ENCODE measurements at places on chromosomes 16 and 17.
A peak's percentile ranks its signal among the peaks of the same experiment; 100 is the strongest.

GRCh38 chr17:58337600-58338453 is 9.2 kb upstream of the TSPOAP1 start:
- DNase-seq, result peak; percentile 73

- DNase-seq, result peak; percentile 15
These were observed 16.2 kb downstream of the RPH3AL start for GRCh38 chr17:336110-337021.

DNA sequence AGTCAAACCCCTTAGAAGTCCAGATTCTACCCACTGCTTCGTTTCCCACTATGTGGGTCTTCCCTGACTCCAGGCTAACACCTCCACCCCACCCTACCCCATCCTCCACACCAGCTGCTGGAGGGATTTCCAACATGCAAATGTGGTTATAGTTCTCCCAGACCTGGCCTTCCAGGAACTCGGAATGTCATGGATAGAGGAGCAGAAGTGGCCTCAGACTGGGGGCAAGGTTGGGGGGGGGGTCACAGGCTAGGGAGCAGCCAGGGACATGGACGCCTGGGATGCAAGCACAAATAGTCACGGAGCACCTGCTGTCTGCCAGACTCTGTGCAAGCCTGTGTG is 2.0 kb downstream of the CAMKK1 start:
- no peak for DNase-seq

GRCh38 chr17:4675791-4676190 is 28.1 kb downstream of the PELP1 start:
- DNase-seq, result no peak

DNA sequence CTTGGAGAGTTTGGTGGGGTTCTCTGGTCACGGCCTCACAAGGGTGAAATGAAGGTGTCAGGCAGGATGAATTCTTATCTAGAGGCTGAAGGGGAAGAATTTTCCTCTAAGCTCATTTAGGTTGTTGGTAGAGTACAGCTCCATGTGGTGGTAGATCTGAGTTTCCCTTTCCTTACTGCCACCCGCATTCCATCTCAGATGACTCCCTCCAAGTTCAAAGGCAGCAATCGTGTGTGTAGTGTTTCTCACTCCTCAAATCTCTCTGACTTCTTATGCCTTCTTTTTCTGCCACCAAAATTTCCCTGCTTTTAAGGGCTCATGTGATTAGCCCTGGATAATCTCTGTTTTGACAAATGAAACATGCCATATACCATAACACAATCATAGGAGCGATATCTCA is 135.5 kb upstream of the MYOCD start:
- no peak for DNase-seq

- no peak for DNase-seq
These were observed at the start of gene GAST for GRCh38 chr17:41711669-41712400. TSS of gene GAST (plus strand) at chr17:41712331. CDS start at chr17:41715437, 3,106 bp downstream.

- DNase-seq, result peak; percentile 6
These were observed 3.9 kb downstream of the HS3ST3A1 start for GRCh38 chr17:13597723-13598347.

DNA sequence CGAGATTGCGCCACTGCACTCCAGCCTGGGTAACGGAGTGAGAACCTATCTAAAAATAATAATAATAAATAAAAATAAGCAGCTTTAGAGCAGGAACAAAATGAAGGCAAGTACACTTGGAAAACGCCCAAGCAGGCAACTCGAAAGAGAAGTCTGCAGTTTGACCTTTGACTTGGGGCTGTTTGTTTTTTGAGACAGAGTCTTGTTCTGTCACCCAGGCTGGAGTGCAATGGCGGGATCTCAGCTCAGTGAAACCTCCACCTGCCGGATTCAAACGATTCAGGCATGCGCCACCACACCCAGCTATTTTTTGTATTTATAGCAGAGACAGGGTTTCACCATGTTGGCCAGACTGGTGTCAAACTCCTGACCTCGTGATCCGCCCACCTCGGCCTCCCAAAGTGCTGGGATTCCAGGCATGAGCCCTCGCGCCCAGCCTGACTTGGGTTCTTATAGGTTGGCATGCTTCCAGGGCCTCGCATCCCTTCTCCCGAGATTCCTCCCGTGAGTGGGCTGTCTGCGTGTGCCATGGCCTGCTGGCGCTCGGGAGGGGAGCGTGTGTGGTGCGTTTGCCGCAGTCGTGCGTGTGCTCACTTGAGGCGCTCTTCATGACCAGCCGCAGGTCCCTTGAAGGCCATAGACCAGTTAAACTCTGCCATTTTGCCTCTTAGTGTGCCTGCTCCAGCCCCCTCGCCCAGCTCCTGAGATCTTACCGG is 18.4 kb upstream of the UBE2I start:
- no peak for DNase-seq

GRCh38 chr17:68697850-68698361 is 96.7 kb upstream of the FAM20A start:
- no peak for DNase-seq

DNA sequence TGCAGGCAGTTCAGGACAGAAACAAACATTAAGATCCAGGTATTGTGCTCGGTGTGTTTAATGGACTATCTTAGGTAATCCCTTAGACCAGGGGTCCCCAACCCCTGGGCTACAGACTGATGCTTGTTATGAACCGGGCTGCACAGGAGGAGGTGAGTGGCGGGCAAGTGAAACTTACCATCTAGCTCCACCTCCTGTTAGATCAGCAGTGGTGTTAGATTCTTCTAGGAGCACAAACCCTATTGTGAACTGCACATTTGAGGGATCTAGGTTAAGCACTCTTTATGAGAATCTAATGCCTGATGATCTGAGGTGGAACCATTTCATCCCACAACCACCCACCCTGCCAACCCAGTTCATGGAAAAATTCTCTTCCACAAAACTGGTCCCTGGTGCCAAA is 37.8 kb upstream of the ASIC2 start:
- DNase-seq, result no peak

DNA sequence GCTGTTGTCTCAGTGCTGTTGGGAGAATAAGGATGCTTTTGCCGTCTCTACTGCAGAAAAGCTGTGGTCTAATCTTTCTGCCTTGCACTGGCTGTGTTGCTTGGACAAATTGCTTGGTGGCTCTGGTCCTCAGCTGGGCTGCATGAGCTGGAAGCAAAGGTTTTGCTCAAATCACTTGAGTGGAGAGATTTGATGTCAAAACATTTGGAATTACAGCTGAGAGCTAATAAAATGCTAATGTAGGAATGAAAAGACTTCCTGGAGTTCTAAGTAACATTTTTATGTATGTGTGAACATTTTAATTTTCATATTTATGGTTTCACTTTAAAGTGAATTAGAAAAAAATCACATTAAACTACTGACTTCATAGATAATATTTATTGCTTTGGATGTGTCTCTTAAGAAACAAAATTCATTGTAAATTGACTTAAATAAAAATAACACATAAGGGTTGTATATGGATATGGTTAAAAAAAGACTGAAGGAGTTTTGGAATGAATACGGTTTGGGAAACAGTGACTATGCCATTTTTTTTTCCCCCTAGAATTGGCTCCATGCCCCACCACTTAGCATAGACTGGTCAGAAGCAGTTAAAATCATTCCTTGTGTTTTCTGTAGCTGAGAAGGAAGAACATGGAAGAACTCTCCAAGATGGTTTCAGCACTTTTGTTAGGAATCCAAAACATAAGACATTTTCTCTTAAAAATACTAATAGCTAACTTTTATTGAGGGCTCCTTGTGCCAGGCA is 39.2 kb upstream of the FAM20A start:
- DNase-seq, result no peak

DNA sequence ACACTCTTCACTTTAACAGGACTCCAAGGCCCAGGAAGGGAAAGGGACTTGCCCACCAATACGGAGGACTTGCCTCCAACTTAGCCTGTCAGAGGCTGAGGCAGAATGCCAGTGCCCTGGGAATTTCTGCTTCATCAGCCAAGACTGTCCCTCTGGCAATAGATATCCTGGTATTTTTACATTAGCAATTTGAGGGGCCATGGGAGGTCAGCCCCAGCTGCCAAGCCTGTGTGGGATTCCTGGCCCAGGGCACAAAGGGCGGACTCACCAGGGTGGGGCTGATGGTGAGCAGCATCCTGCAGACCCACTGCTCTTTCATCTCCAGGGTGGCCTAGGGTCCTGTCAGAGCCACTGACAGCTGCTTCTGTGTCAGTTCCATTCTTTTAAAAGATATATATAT is 78.3 kb upstream of the CIBAR2 start:
- DNase-seq, result no peak

DNA sequence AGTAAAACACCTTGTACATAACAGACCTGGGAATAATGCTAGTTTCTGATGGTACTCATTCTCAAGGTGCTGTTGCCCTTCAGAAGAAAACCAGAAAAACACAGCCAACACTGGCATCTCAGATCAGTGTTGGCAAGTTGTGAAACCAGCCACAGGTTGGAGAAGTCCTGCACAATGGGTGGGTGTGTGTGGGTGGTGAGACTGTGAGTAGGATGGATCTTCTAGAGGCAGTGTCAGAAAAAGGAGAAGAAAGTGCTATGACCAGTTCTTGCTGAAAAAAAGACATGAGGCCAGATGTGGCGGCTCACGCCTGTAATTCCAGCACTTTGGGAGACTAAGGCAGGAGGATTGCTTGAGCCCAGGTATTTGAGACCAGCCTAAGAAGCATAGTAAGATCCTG is 35.2 kb upstream of the SMIM36 start:
- DNase-seq, result no peak

DNA sequence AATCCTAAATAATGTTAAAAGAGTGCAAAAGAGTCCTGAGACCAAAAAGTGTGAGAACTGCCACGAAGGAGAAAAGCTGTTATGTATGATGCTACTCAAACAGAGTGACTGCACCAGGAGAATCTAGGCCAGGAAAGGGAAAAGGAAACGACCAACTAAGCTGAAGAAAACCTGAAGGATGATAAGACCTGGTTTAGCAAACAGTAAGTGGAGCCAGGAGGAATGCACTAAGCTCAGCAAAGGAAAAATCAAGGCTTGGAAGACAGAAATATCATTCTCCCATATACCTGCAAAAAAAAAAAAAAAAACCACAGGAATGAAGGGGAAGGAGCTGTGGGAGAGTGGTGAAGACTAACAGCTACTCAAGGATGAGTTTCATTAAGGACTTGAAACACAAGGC is 21.1 kb downstream of the CMC2 start:
- DNase-seq, result no peak

DNA sequence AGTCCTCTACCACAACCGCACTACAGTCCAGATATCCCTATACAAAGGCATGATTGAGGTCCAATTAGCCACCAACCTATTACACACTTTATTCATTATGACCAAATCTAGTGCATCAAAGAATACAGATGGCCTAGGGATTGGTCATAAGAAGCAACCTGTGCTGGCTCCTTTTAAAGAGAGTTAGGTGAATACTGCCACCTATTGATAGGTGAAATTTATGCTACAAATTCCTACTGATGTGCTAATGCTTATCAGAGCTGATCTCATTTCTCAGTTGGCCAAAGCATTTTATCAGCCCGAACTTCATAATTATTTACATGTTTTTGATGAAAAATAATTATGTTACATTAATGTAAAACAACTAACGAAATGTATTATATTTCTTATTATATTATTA is 166.3 kb downstream of the ANKFN1 start:
- no peak for DNase-seq

- DNase-seq, result no peak
These were observed 8.8 kb upstream of the CNOT1 start for GRCh38 chr16:58638148-58639036.

GRCh38 chr17:38534498-38534885 is 71.3 kb downstream of the SRCIN1 start:
- no peak for DNase-seq

- DNase-seq, result no peak
These were observed 113.7 kb upstream of the RBFOX1 start for GRCh38 chr16:7218936-7219335.

- DNase-seq, result no peak
These were observed 86.1 kb downstream of the UTP18 start for GRCh38 chr17:51346218-51346982.

GRCh38 chr17:9313346-9313745 is 262.3 kb downstream of the STX8 start:
- no peak for DNase-seq

DNA sequence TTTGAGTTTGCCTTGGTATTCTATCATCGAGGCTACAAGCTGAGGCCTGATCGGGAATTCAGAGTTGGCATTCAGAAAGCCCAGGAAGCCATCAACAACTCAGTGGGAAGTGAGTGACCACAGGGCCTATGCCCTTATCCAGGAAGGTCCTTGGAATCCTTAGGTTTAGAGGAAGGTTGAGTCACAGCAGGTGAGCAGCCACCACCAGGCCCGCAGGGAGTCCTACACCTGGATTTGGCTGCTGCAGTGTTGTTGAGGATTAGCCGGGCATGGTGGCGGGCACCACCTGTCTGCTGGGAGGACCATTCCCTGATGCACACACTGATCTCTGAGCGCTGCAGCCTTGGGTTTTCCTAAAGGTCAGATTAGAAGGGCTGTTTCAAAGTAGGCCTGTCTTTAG is 5.2 kb downstream of the ODAD4 start:
- no peak for DNase-seq

DNA sequence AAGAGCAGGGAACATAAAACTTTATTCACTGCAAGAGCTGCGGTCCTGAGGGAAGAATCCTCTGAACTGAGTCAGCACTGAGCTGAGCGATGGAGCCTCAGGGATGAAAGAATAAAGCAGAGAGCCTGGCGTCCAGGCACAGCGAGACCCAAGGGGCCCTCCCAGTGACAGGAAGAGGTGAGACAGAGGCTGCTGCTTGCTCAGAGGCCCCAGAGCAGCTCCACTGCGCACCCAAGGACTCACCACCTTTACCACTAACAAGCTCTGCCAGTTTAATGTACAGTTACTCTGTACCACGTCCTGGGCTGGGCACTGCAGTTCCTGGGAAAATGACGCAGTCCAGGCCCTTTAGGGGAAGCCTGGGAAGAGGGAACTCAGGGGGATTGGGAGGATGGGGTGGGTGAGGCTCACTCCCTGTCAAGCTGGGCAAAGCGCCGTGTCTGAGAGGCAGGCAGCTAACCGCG is 5.6 kb downstream of the GFAP start:
- no peak for DNase-seq

GRCh38 chr16:60061396-60061795 is 1327.3 kb upstream of the GOT2 start:
- DNase-seq, result no peak

DNA sequence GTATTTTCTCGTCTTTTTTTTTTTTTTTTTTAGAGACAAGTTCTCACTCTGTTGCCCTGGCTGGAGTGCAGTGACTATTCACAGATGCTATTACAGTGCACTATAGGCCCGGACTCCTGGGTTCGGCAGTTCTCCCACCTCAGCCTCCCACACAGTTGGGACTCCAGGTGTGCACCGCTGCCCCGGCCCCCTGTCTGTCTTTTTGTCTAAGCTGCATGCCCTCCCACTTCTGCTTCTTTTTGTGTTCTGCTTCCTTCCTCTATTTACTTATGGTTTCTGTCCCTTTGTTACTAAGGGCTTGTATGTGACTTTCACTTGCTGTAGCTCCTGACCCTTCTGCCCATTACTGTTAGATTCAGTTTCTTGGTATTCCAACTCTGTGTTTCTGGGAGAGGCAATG is 20.5 kb downstream of the SLC7A6 start:
- no peak for DNase-seq

All from stimulated activated CD8-positive, alpha-beta memory T cell treated with anti-CD3 and anti-CD28 coated beads, Interleukin-15, amount 100 ng/mL, for 1 hour (primary cell).